ENCODE measurements at places on chromosomes 7 and 10.
A peak's percentile ranks its signal among the peaks of the same experiment; 100 is the strongest.

DNA sequence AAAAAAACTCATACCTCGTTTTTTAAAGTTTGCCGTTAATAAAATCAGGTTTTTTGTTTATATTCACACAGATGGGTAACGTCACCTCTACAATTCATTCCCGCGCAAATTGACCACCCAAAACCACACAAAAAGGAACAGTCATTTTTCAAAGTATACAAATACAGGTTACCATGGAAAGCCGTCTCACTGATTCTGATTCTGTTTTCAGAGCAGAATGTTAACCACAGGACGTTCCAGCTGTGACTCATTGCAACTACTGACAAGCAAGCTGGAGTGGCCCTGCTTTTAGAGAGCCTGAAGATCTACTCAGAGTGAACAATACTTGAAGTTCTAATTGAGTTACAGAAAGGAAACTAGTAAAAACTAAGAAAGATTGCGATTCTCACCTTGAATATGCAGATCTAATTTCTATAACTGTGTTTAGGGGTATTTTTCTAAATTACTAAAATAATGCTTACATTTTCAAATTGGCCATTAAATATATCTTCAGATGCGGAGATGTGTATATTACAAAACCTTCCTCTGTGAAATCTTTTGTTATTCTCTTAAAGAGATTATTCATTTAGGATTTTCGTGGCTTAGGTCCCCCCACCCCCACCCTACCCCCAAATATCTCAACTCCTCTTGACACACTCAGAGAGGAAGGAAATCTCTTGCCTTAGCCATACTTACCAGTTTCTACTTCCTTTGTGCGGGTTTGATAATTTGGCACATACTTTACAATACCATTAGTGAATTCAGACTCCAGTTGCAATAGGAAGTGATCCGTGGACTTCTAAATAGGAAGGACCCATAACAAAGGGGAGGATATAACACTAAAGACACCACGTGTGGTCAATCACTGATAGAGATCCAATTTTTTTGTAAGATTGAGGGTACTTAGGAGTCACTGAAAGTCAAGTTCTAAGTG, 106.0 kb downstream of the CUBN start:
- DNase-seq = peak; percentile 42

GRCh38 chr7:35185908-35186731, 67.8 kb downstream of the TBX20 start:
- DNase-seq = no peak

- no peak for DNase-seq
Observed at GRCh38 chr10:12806228-12807095, 195.1 kb downstream of the CCDC3 start.

GRCh38 chr10:35564341-35564968, 40.7 kb upstream of the GJD4 start:
- no peak for DNase-seq

DNA sequence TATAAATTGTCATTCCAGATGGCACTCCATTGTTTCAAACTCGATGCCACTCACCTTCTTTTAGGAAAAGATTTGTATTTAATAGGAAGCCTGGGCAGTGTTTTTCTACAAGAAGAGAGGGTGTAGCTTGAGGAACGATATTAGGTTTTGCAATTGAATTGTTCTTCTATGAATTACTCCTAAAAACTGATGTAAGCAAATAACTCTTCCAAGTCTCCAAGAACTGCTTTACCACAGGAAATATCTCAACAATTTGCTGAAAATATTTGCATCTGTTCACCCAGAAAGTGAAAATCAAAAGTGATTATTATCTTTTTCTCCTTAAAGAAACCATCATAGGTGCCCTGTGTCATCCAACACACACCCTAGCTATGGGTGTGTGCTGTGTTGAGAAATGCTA, 261.3 kb upstream of the MEOX2 start:
- no peak for DNase-seq
